Smooth muscle cell of the brain vasculature (primary cell): ENCODE measurements at places on chromosomes 4 and X.

GRCh38 chr4:1338752-1339414, 8.1 kb upstream of the UVSSA start:
- DNase-seq: no peak

DNA sequence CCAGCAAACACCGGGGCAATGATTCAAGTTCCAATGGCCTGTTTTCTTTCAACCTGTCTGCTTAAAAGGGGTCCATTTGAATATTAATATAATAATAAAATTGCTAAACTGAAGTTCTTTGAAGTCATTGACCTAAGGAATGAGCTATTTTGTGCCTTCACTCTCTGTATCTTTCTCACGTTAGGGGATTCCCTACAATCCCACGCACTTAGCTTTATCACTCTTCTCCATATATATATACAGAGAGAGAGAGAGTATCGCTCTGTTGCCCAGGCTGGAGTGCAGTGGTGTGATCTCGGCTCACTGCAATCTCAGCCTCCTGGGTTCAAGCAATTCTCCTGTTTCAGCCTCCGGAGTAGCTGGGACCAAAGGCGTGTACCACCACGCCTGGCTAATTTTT, 83.9 kb upstream of the NWD2 start:
- no peak for DNase-seq

DNA sequence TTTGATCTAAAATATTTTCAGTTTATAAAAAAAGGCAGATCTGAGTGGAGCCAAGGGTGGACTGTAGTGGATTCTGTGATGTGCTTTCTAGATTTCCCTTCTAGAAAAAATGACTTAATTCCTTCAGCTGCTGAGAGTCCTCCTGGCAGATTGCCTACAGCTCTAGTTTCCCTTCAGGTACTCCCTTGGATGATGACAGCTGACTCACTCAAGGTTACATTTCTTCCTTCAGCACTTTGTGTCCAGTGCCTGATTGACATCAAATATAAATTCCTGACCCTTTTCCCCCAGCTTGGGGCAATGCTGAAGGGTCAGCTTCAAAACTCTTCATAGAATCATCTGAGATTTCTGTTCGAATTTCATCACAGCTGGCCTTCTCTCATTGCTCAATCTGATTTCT, 161.7 kb downstream of the EMCN start:
- DNase-seq: no peak

DNA sequence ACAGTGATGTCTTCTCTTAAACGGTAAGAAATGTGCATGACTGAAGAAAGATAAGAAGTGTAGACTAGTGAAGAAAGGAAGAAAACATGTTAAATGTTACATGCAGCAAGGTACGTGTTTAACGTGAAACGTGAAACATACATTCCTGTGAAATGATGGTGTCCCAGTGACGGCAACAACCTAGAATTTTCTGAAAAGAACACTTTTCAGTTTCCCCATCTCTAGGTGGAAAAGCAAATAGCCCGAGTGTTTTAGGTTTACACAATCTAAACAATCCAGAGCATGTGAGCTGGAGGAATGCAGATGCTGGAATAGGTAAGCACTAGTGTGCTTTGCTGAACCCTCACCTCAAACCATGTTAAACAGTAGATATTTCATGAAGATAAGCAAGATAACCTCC, 60.7 kb downstream of the CLNK start:
- DNase-seq: no peak

- no peak for DNase-seq
Measured at GRCh38 chrX:120499301-120500072, 30.4 kb upstream of the LAMP2 start.

GRCh38 chr4:108814326-108814725, 51.5 kb upstream of the ETNPPL start:
- DNase-seq: no peak

GRCh38 chrX:154082396-154083125, 15.0 kb downstream of the MECP2 start:
- DNase-seq: no peak

DNA sequence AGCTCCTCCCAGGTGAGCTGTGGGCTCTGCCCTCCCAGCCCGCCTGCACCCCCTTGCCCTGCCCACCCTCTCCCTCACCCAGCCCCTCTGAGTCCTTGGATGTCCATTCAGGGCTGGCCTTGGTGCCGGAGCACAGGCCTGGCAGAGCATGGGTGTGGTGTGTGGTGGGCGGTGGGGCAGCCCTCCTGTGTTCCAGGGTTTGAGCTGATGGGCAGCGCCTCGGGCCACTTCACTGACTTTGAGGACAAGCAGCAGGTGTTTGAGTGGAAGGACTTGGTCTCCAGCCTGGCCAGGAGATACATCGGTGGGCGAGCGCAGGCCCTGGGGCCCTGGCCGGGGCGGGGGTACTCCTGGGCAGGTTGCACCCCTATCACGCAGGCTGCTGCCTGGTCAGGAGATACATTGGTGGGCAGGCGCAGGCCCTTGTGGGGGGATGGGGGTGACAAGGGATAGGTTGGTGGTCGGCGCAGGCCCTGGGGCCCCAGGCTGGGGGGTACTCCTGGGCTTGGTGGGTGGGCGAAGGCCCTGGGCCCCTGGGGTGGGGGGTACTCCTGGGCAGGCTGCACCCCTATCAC, 7.6 kb upstream of the SLC26A1 start:
- no peak for DNase-seq

- DNase-seq: no peak
Measured at GRCh38 chr4:1203026-1203616, 30.7 kb upstream of the SPON2 start.

DNA sequence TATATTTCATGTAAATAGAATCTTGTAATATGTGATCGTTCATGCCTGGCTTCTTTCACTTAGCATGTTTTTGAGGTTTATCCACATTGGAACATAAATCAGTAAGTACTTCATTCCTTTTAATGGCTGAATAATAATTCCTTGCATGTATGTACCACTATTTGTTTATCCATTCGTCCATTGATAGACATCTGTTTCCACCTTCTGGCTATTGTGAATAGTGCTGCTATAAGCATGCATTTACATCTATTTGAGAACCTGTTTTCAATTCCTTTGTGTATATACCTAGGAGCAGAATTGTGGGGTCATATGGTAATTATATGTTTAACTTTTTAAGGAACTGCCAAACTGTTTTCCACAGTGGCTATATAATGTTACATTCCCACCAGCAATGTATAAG, 356.7 kb upstream of the DIPK2B start:
- no peak for DNase-seq

GRCh38 chrX:134569306-134569705, 89.0 kb downstream of the PLAC1 start:
- no peak for DNase-seq

- no peak for DNase-seq
Measured at GRCh38 chrX:63186137-63186536, 165.0 kb downstream of the SPIN4 start.

GRCh38 chr4:15901007-15901406, 37.5 kb downstream of the FGFBP1 start:
- no peak for DNase-seq

DNA sequence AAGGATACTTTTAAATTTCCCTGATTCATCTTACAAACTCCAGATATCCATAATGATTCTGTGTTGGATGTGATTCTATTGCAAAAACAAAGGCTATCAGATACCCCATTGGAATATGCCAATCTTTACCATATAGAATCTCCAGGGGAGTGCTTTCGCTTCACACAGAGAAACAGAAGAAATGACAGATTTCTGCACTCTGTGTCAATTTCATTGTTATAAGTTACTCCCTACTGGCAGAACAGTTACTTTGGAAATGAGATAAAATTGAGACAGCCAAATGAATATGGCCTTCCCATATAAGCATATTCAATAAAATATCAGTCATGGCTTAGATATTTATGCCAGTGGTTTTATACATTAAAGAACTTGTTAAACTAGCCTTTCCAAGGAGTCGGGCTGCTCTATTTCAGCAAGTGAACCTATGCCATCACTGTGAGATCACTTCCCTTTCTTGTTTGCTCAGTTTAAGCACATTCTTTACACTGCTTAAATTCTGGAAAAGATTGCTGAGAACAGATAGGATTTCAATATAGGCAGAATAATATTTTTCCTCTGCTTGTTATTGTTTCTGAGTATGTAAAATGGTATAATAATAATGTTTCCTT, 127.5 kb upstream of the ANXA10 start:
- DNase-seq: no peak
